ENCODE measurements at places on chromosomes 7 and 10.

- DNase-seq = no peak
These were observed 485.6 kb downstream of the INHBA start for GRCh38 chr7:41217306-41217705.

- no peak for DNase-seq
These were observed 513.6 kb downstream of the ATRNL1 start for GRCh38 chr10:115606741-115607140.

GRCh38 chr7:46515844-46516590 is 594.9 kb upstream of the IGFBP3 start:
- no peak for DNase-seq

- no peak for DNase-seq
These were observed 13.0 kb upstream of the AKR1E2 start for GRCh38 chr10:4813023-4813422.

DNA sequence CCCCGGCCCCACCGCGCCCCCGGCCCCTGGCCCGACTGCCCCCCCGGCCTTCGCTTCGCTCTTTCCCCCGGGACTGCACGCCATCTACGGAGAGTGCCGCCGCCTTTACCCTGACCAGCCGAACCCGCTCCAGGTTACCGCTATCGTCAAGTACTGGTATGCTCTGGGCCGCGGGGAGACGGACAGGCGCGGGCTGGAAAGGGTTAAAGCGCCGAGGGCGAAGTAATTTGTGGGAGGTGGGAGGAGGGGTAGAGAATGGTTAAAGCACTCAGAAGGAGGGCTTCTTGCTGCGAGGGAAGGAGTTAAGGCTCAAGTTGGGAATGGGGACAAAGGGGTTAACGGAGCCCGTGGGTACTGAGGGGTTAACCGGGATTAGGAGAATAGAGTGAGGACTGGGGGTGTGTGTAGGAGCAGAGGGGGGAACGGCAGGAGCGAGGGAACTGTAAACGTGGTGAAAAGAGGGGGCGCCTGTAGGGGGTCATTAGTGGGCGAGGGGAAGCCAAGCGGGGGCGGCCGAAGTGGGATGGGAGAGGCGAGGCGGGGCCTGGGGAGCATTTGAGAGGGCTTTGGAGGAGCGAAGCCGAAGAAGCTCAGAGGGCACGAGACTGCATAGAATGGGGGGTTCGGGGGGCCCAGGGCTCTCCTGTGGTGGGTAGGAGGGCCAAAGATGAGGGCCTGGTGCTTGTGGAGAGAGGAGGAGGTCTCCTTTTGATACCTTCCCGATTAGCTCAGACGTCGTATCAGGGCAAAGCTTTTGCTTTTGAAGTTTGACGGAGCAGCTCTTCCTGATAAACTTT is 605 bp downstream of the SUFU start:
- DNase-seq = peak; percentile 55

DNA sequence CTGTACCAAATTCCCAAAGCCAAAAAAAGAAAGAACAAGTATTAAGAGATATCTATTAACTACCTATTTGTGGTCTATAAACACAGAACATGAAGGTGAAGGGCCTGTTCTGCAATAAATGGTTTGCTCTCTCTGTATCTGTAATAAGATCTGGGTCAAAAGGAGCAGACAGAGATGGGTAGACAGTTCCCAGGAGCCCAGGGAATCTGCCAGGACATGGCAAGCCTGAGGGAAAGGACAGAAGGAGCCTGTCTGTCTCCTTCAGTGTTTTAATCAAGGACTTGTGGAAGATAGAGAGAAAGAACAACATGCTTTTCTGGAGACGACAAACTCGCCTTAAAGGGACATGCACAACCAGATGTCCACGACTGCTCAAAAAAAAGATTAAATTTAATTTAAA is 165.7 kb downstream of the ELMO1 start:
- no peak for DNase-seq

DNA sequence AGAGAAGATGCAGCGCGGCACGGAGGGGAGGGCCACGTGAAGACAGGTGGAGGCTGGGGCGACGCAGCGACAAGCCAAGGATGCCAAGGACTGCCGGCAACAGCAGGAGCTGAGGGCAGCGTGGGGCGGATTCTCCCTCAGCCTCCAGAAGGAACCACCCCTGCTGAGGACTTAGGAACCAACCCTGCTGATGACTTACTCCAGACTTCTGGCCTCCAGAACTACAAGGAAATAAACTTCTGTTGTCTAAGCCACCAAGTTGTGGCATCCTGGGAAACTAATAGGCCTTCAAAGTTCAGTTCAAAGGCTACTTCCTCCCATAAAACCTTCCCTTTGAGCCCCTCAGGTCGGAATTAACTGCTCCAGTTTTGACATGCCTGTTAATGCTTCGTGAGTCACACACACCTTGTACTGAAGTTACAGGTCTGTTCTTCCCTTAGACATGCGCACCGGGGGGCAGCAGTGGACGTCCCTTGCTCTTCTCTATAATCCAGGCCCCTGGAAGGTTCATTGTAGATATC is 88.4 kb upstream of the RHEB start:
- no peak for DNase-seq

DNA sequence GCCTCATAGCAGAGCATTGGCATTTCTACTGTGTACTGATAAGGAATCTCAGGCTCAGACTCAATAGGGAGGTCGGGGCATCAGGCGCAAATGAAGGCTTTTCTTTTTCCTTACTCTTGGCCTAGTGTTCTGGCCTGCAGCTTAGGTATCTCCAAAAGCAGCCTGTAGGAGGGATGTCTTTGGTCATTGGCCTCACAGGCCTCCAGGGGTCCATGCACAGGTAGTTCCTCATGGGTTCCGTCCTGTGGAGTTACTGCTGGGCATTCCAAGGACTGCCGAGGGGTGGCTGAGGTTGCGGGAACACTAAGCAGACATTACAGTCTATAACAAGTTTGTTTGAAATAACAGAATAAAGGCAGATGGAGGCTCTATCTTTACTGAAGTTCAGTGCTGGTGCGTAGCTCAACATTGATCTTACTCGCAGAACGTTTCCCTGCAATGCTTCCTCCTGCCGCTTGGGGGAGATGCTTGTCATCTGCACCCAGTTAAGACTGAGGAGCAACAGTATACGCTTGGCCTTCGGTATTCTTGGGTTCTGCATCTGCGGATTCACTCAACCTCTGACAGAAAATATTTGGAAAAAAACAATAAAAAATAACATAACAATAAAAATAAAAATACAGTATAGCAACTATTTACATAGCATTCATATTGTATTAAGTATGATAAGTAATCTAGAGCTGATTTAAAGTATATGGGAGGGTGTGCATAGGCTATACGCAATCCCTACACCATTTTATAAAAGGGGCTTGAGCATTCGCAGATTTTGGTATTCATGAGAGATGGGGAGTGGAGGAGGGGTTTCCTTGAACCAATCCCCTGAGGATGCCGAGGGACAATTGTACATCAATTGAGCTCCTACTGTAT is 58.9 kb downstream of the SH2D4B start:
- peak; percentile 56 for DNase-seq

DNA sequence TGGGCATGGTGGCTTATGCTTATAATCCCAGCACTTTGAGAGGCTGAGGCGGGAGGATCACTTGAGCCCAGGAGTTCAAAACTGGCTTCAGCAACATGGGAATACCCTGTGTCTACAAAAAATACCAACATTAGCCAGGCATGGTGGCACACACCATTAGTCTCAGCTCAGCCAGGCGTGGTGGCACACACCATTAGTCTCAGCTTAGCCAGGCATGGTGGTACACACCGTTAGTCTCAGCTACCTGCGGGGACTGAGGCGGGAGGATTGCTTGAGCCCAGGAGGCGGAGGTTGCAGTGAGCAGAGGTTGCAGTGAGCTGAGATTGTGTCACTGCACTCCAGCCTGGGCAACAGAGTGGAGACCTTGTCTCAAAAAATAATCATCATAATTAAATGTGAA is 9.0 kb downstream of the LRRC27 start:
- DNase-seq = no peak

Measured in stimulated activated CD8-positive, alpha-beta memory T cell treated with anti-CD3 and anti-CD28 coated beads, Interleukin-4, amount 100 ng/mL, for 48 hours (primary cell).